ENCODE measurements at places on chromosomes 5 and 9. TPM values are rescaled to one million over a fixed set of nuclear protein-coding genes. Genes with fewer than 3 reads are reported as not detected.

The TAF11L4 gene
- not detected for polyA plus RNA-seq

The TRIM7 gene
- polyA plus RNA-seq: 0.71 TPM

The FAM169A gene
- polyA plus RNA-seq: 1.6 TPM

The PCDHGB7 gene
- 0.21 TPM for polyA plus RNA-seq

The TPPP gene
- polyA plus RNA-seq: not detected

The CXXC5 gene
- 447 TPM for polyA plus RNA-seq

The CCL27 gene
- not detected for polyA plus RNA-seq

The LHX3 gene
- not detected for polyA plus RNA-seq

The RGP1 gene
- 7.2 TPM for polyA plus RNA-seq

The C5 gene
- polyA plus RNA-seq: 0.99 TPM

The IRX2 gene
- not detected for polyA plus RNA-seq

The ZNF169 gene
- 3.2 TPM for polyA plus RNA-seq

The RANBP17 gene
- polyA plus RNA-seq: not detected

The ARSI gene
- polyA plus RNA-seq: not detected

The TSSK1B gene
- polyA plus RNA-seq: not detected

The SCGB3A2 gene
- polyA plus RNA-seq: not detected

The FCN2 gene
- polyA plus RNA-seq: not detected

The SETX gene
- 39.3 TPM for polyA plus RNA-seq

The PCAT7 gene
- polyA plus RNA-seq: not detected

The PDCD1LG2 gene
- polyA plus RNA-seq: 0.18 TPM

The LMNB1 gene
- 8.4 TPM for polyA plus RNA-seq

The WNK2 gene
- polyA plus RNA-seq: 0.18 TPM

The OR2K2 gene
- not detected for polyA plus RNA-seq

The NMUR2 gene
- not detected for polyA plus RNA-seq

The IL9 gene
- polyA plus RNA-seq: not detected

The SPATA31C1 gene
- not detected for polyA plus RNA-seq

The GKAP1 gene
- polyA plus RNA-seq: 8.6 TPM

The PCDHB5 gene
- not detected for polyA plus RNA-seq

The SPATA31D3 gene
- polyA plus RNA-seq: not detected
